ENCODE measurements at places on chromosomes 6 and 20.

GRCh38 chr20:63612276-63612931 is 14.5 kb downstream of the GMEB2 start:
- DNase-seq: no peak

GRCh38 chr6:112939563-112939962 is 592.4 kb downstream of the RFPL4B start:
- DNase-seq: no peak

- DNase-seq: peak; percentile 77
Observed at GRCh38 chr6:105178110-105178509, 1.7 kb downstream of the POPDC3 start.

- no peak for DNase-seq
Observed at GRCh38 chr6:83770910-83771309, 62.0 kb upstream of the SNAP91 start.

DNA sequence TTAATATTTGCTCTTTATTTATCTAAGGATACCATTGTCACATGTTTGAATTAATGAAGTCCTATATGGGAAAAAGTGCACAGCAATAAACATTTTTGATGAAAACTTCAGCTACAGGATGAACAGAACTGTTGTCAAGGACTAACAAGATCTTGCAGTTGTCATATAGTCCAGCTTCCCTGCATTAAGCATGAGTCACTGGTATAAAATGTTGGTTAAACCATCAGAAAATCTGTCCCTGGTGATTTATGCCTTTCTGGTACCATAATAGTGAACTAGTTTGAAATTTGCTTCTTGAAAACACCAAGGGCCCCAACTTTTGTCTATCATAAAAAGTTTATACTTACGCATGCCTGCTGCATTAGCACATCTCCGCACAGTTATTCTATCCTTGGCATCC is 60.4 kb upstream of the RSPO3 start:
- DNase-seq: peak; percentile 53

DNA sequence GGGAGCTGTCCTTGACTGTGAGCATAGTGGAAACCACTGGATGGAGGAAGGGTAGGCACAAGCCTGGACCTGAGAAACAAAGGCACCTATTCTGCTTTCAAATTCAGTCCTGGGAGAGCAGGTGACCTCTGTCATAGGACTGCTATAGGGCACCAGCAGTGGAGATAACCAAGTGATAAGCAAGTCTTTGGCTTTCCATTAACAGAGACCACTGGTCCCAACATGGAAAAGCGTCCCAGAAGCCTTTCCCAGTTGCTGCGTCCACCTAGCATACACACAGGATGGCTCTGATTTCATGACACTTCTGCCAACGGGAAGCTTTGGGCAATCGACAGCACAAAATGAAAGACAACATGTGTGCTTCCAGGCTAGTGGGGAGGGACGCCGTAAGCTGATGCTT is 8.9 kb downstream of the SLC22A3 start:
- no peak for DNase-seq

DNA sequence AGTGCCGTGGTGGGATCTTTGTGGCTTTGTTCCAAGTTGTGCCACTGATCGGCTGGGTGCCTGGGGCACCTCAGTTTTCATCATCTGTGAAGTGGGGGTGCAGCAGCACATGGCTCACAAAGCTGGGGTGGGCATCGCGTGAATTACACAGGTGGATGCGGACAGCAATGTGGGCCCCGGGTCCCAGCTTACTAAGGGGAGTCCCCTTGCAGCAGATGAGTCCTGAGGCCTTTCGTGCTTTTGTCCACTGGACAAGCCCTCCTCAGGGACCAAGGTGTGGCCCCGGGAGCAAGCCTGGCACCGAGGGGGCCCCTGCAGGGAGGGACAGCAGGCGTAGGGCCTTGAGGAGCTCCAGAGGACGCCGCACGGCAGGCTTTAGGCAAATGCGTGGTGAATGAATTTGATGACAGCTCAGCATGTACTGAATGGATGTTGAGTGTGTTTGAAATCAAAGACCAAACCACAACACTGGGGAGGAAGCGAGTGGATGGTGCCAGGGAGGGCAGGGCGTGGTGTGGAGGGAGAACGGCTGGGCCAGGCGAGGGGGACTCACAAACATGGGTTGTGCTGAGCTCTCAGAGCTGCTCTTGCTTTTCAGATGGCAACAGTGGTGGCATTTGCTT is 53.2 kb downstream of the IRF4 start:
- no peak for DNase-seq

- no peak for DNase-seq
Observed at GRCh38 chr6:15389084-15389764, 143.4 kb downstream of the JARID2 start.

DNA sequence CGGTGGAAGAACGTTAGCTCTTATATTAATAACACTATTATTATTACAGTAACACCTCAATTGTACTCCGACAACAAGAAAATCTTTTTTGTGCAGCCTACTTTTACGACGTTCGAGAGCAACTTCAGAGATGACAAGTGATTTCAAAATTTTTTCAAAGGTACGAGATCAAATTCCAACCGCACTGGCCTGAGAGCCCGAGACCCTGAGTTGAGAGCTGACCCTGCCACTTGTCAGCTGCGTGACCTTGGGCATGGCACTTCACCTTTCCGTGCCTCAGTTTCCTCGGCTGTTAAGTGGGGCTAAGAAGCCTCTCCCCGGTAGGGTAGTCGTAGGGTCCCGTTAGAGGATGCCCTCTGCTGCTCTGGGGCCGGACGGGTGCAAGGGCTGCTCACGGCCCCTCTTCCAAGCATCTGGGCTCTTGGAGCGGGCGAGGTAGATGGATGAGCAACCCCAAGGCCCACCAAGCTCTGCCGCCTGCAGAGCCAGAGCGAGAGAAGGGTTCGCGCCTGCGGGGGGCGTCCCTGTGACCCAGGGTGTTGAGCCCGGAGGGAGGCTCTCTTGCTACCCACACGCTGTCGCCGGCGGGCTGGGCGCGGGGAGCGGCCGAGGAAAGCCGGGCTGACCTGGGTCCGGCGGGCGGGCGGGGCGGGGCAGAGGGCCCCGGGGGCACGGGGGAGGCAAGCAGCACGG is 510 bp downstream of the NDRG3 start:
- DNase-seq: peak; percentile 0

DNA sequence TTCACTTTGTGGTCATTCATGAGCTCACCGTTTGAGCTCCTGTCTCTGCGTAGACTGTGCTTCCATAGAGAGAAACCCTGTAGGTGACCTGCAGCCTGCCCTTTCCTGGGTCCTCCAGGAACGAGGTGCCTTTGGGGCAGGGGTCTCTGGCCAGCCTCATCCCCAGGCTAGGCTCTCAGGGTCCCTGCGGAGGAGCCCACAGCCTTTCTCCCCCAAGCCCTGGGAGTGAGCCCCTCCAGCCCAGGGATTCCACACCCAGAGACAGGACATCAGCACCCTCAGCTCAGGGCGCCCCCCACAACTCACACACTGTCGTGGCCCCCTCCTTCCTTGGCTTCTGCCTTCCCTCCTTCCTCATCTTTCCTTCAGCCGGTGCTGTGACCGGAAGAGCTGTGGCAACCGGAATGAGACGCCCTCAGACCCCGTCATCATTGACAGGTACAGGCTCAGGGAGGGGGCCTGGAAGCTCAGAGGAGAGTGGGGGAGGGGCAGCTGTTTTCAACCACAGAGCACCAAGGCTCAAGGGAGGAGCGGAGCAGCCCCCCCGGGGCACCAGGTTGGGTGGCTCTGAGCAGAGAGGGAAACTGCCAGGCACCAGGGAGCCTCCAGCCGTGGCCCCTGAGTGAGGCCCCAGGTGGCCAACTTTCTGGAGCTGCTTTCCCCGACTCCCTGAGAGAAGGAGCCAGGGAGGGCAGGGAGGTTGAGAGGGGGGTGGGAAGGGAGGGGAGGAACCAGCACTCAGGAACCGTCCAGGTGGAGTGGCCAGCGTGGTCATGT is 16.8 kb downstream of the EBF4 start:
- DNase-seq: no peak

- DNase-seq: no peak
Observed at GRCh38 chr6:64037427-64037826, 401.8 kb downstream of the PHF3 start.

- DNase-seq: no peak
Observed at GRCh38 chr20:48532028-48532427, 295.8 kb downstream of the PREX1 start.

GRCh38 chr20:8095648-8096572 is 36.2 kb upstream of the PLCB1 start:
- DNase-seq: peak; percentile 49

- DNase-seq: peak; percentile 82
Observed at GRCh38 chr20:23143098-23143497, 57.0 kb upstream of the CD93 start.

DNA sequence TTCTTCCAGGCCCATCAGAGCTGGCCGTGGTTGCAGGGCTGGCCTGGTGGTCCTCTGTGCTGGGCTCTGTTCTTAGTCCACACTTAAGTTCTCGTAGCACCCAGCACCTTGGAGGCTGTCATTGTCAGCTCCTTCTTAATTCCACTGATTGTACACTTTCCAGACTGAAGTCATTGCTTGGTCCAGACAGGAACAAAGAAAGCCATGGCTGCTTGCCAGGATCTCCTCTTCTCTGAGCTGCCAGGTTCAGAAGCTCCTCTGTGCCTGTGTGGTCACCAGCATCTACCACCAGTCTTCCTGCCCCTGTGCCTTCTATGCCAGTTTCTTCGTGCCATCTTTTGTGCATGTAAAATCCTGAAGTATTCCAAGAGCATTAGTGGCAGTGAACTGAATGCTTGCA is 39.5 kb upstream of the PCMTD2 start:
- no peak for DNase-seq

GRCh38 chr20:12056839-12057238 is 139.1 kb downstream of the BTBD3 start:
- DNase-seq: peak; percentile 9

DNA sequence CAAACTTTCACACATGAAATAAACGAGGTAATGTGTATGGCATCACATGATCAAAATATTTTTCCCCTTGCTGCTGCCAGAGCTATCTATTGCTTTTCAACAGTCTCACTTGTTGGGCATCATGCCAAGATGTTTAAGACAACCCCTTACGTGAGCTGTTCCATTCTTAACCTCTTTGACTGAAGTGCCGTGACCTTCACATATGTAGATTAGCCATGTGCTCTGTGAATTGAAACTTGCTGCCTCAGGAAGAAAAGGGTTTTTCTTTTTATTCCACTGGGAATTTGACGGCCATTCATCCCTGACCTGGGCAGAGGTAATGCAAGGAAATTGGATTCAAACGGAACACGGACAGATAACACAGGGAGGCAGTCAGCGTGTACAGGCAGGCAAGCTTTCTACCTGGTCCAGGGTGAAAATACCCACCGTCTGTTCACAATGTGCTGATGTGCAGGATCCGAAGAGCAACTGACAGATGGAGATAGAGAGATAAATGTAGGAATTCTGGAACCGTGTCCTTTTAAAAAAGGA is 14.2 kb downstream of the ARID1B start:
- DNase-seq: peak; percentile 39

GRCh38 chr6:122289762-122290539 is 109.5 kb upstream of the HSF2 start:
- peak; percentile 9 for DNase-seq

DNA sequence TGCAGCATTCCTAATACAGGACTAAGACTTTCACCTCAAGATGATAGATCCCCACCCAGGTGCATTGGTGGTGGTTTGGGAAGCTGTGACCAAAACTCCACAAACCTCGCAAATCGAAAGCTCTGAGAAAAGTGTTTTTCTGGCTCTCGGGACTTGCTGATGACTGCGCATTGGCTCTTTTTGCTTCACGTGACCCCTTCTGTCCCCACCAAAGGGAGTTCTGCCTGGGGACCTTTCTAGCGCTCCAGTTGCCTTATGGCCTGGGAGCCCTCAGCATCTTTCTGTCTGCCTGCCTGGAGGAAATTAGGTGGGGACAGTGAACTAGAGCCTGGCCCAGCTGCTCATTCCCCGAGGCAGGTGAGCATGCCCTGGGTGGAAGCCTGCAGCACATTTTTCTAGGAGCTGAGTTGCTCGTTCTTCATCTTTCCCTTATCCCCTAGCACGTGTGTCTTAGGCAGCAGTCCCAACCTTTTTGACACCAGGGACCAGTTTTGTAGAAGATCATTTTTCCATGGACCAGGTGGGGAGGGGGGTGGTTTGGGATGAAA is 90.2 kb downstream of the TXNDC5 start:
- DNase-seq: no peak

GRCh38 chr6:111832833-111833418 is 40.3 kb downstream of the FYN start:
- DNase-seq: no peak

DNA sequence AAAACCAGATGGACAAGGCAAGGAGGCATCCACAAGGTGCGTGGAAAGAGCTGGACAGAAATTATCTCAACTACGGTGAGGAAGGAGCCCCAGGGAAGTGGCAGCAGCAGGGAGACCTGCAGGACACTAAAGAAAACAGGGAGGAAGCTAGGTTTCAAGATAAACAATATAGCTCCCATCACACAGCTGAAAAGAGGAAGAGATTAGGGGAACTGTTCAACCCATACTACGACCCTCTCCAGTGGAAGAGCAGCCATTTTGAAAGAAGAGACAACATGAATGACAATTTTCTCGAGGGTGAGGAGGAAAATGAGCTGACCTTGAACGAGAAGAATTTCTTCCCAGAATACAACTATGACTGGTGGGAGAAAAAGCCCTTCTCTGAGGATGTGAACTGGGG is 26.8 kb downstream of the TRMT6 start:
- DNase-seq: no peak

GRCh38 chr6:148530394-148530953 is 187.8 kb downstream of the SASH1 start:
- peak; percentile 92 for DNase-seq

DNA sequence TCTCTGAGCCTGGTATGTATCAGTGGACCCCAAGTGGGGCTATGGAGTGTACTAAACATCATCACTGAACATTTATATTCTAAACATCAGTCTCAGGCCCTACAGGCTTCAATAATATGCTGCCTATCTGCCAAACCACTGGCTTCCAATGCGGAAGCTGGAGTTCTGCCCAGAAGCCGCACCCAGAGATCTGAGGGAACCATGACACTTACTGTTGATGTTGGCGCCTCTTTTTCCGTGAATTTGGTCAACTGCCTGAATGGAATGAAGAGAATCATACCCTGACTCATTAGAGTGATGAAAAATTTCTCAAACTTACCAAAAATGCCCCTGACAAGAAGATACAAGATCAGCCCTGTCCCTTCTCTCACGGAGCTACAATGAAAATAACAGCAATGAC is 66.2 kb downstream of the SLC22A23 start:
- peak; percentile 98 for DNase-seq

DNA sequence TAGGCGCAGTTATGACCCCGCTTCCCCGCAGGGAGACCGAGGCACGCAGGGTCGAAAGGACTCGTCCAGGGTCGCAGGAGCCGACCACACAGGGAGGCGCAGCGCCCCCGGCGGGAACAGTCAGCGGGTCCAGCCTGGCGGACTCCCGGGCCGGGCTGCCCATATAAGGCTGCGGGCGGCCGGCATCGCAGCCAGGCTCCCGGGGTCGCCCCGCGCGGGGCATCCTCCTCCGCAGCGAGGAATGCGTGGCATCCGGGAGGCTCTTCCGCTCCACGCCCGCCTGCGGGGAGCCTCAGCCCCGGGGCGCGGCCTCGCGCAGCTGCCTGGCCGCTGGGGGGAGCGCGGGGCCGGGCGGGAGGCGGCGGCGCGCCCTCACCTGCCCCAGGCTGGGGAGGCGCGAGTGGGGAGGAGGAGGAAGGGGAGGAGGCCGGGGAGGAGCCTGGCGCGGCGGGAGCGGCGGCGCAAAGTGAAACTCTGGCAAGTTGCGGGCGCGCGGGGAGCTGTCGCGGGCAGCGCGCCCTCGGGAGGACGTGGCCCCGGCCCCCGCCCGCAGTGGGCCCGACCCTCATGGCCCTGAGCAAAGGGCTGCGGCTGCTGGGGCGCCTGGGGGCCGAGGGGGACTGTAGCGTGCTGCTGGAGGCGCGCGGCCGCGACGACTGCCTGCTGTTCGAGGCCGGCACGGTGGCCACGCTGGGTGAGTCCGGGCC is at the start of gene SYNJ2:
TSS of gene SYNJ2 (plus strand) at position 469 of the 707 bp plus-strand sequence. CDS start at position 568, 99 bp downstream.
- DNase-seq: peak; percentile 66

GRCh38 chr20:36385503-36385902 is 79.4 kb downstream of the DLGAP4 start:
- DNase-seq: no peak
